Esophagus squamous epithelium (tissue), 5 donors: ENCODE measurements at places on chromosomes 7 and 10.

GRCh38 chr10:35768011-35768410 lies 125.9 kb upstream of the FZD8 start:
- no peak for DNase-seq

- no peak for DNase-seq
Observed at GRCh38 chr7:73443548-73444255, 10.1 kb downstream of the FZD9 start.

DNA sequence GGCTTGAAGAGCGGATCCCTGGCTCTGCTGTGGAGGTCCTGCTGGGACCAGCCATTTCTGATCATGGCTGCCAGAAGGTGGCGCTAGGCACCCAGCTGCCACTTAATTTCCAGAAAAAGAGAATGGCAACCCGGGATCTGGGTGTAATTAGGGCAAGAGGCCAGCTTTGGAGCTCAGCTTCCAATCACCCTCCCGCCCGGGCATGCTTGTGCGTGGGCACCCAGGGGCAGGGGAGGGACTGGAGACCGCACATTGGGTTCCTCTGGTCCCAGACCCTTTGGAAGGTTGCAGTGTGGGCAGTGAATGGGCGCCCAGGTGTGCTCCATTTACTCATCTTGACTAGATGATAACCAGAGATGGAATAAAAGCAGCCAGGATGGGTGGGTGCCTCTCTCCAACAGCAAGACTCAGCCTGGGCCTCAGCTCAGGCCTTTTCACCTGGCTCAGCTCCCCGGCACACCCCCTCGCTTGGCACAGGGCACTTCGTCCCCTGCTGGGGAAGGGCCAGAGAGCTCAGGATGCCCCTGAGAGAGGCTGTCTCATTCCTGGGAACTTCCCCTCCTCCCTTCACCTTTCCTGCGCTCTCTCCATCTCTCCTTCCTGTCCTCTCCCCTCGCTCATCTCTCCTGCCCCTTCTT lies 14.7 kb downstream of the FAM241B start:
- no peak for DNase-seq

GRCh38 chr7:123847868-123848267 lies 2.9 kb downstream of the HYAL4 start:
- DNase-seq = no peak

DNA sequence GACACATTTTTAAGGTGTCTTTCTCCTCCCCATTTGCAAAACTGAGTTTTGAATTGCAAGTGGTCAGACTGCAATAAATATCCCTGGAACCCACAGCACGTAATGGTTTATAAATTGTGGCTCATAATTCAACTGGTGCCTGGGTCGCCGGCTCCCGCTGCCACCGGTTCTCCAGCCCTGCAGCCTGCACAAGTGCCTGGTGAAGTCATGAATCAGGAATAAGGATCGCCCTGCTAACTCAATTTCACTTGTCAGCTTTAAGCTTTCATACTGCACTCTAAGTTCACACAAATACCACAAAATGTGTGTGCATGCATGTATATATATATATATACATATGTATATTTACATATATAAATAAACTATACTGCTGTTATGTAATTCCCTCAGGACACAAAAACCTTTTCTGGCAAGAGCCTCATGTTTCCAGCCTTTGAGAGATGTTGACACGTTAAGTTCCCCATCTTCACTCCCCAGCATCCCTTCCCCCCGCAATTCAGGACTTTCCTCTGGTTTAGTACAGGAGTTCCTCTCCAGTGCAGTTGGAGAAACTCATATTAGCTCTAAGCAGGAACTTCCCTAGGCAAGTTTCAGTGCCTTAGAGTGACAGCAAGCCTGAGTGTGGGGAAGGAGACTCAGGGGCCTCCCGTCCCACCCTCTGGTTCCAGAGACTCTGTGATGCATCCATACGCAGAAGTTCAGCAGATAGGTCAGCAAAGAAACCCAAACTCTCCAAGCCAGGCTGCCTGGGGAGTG lies 129.2 kb upstream of the UNC5B start:
- no peak for DNase-seq

- no peak for DNase-seq
Observed at GRCh38 chr7:43517464-43517863, 65.4 kb upstream of the STK17A start.

- DNase-seq = no peak
Observed at GRCh38 chr10:112899391-112900065, 50.5 kb upstream of the TCF7L2 start.

DNA sequence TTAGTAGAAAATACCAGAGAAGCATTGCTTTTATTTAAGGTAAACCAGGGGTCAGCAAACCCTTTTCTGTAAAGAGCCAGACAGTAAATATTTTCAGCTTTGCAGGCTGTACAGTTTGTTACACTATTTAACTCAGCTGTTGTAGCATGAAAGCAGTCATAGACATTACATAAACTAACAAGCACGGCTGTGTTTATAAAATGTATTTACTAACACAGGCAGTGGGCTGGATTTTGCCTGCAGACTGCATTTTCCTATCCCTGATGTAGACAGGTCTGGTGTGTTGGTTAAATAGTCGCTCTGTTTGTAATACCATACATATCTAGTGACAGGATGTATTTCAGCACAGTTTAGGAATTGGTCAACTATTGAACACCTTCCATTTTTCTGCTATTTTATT lies 129.3 kb downstream of the ST7 start:
- DNase-seq = no peak

DNA sequence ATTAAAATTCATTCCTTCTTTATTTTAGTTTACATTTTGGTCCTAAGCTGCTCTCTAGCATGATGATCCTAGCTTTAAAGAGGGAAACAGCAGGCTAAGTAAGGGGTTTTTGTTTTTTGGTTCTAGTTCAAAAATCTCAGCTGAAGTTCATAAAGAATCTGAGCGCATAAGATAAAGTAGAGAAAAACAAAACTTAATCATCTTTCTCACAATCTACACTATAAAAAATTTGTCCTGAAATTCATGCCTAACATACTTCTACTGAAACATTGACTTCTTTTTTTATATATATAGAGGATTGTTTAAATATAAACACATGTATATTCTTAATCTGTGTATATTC lies 6.8 kb upstream of the IGF2BP3 start:
- DNase-seq = no peak

GRCh38 chr7:87013840-87014190 lies 45.6 kb downstream of the ELAPOR2 start:
- DNase-seq = no peak

DNA sequence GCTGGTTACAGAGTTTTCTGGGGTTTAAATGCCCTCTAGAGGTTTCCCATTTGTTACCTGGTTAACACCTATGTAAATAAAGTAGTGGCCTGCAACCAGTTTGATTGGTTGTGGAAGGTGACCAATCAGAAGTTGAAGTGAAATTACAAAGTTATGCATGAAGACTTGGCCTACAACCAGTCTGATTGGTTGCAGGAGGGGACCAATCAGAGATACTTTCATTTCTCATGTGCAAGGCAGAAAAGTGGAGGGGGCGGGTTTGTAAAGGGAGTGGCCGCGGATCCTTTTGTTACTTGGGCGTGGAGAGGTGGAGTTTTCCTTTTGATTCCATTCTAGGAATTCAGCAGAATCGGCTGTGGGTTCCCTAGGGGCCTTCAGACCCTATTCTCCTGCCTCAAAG lies 80.8 kb downstream of the SEC23IP start:
- no peak for DNase-seq

- no peak for DNase-seq
Observed at GRCh38 chr7:50022451-50022850, 70.6 kb downstream of the ZPBP start.

GRCh38 chr10:6729071-6729774 lies 149.1 kb upstream of the PRKCQ start:
- no peak for DNase-seq

GRCh38 chr10:74156919-74157289 lies 5.9 kb downstream of the ADK start:
- DNase-seq = no peak

DNA sequence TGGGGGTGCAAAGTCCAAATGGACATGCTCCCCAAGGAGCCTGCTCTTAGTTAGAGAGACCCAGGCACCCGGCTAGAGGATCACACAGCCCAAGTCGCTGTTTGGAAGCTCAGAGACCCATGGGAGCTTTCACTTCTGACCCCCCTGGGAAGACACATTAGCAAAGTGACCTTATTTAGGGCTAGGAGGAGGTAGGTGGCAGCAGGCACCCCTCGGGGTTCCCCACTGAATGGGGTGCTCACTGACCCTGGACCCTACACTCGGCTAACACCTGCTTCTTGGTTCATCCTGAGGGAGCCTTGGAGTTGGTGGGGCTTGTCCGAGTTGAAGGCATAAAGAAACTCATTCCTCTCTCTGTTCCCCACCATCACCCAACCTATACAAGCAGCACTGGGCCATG lies 27.1 kb upstream of the HABP2 start:
- no peak for DNase-seq

DNA sequence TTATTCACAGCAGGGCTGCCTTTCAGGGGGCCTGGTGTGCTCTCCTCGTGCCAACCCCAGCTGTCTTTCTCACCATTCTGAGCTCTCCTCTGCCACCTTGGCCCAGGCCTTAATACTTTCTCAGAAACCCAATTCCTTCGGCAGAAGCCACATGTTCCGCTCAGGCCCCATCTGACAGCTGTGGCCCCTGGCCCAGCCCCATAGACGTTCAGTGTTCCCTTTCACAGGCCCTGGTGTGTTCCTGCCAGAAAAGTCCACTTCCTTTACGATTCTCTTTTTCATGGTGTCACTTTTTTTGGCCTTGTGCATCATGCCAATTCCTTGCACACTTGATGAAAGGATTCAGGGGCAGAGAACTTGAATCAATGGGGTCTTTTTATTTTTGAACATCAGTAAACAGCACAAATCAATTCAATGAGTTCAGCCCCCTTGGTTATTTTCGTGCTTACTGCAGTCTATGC lies 15.9 kb upstream of the GPNMB start:
- DNase-seq = no peak

DNA sequence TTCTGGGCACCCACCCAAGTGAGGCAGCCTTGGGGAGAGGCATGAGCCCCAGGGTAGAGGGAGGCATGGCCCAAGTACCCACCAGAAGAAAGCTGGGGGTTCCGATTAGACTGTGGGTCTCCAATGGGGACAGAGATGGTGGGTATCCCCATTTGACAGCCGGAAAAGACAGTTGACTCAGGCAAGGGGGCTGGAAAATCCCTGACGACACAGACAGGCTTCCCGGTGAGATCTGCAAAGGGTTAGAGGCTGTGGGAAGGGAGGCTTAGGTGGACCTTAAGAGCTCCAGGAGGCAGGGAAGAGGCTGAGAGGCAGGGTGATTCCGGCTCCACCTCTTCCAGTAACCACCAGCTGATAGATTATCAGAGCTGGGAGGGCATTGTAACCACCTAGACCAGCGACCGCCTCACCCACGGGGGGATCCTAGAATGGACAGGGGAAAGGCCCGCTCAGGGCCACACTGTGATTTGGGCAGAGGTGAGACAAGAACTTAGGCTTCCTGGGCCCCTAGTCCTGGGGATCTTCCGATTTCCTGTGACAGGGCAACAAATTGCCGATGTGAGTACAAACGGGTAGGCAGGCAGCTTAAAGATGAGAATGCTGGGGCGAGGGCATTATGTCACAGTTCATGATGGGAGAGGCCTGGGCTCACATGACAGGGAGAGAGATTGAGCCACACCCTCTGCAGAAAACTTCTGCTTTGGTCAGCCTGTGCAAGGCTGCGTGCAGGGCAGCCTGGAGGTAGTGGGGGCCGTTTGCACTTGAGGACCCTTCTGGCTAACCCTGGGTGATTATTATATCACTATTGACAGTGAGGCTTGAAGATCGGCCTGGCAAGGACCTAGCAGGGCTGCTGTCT lies 5.4 kb downstream of the TBATA start:
- DNase-seq = no peak
